ENCODE measurements at places on chromosomes 12 and 14.

DNA sequence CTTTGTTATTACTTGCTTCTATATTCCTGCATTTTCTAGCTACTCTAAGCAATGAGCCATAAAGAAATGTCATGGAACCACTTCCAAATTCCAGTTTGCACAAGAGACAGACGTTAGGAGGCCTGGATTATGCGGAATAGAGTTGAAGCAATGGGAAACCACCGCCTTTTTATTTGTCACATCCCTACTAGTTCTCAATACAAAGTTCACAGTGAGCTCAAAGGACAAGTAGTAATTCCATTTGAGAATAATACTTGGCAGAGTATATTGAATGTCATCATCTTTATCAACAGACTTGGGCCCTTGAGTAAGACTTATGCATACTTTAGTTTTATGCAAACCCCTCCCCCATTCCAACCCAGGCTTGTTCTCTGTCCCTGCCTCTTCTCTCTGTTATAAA lies 3.7 kb upstream of the SLC15A5 start:
- no peak for DNase-seq

DNA sequence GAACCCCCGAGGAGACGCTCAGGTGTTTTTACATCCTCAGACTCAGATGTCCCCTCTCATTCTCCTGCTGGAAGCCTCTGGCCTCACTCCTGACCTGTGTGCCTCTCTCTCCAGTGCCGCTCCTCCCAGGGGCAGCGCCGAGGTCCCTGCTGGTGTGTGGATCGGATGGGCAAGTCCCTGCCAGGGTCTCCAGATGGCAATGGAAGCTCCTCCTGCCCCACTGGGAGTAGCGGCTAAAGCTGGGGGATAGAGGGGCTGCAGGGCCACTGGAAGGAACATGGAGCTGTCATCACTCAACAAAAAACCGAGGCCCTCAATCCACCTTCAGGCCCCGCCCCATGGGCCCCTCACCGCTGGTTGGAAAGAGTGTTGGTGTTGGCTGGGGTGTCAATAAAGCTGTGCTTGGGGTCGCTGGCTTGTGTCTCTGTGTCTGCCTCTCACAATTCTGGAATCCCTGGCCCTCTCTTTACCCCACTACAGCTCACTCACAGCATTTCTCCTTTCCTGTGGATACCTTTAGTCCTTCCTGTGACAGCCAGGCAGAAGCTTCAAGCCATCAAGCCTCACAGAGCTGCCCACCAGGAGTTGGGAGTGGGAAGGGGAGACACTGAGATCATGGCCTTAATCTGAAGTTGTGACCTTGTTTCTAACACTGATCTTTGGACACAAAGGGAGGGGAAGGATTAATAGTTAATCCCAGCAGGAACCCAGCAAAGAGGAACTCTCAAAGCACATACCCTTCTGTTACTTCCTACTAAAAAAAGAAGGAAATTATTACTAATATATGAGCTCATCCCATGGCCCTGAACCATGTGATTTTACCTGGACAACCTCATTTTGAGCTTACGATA lies 1.1 kb upstream of the SOAT2 start:
- no peak for DNase-seq

GRCh38 chr12:120262852-120263747 lies 2.4 kb downstream of the PXN start:
- no peak for DNase-seq

GRCh38 chr14:92466059-92466458 lies 47.5 kb upstream of the RIN3 start:
- DNase-seq = no peak

DNA sequence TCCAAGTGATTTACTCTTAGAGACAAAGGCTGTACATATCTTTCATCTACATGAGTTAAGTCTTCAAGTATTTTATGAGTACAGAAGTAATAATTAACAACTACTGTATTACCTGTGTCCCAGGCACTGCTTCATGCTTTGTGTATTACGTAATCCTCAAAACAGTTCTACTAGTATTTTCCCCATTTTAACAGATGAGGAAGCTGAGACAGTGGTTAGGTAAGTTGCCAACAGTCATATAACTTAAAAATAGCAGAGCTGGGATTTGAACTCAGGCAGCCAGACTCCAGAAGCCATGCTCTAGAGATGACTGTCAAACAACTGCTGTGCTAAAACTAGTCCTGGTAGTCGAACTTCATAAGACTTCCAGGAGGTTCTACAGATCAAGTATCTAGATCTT lies 10.7 kb downstream of the TRMT5 start:
- DNase-seq = no peak

- DNase-seq = no peak
These were observed 325.9 kb upstream of the LRFN5 start for GRCh38 chr14:41280745-41281144.

DNA sequence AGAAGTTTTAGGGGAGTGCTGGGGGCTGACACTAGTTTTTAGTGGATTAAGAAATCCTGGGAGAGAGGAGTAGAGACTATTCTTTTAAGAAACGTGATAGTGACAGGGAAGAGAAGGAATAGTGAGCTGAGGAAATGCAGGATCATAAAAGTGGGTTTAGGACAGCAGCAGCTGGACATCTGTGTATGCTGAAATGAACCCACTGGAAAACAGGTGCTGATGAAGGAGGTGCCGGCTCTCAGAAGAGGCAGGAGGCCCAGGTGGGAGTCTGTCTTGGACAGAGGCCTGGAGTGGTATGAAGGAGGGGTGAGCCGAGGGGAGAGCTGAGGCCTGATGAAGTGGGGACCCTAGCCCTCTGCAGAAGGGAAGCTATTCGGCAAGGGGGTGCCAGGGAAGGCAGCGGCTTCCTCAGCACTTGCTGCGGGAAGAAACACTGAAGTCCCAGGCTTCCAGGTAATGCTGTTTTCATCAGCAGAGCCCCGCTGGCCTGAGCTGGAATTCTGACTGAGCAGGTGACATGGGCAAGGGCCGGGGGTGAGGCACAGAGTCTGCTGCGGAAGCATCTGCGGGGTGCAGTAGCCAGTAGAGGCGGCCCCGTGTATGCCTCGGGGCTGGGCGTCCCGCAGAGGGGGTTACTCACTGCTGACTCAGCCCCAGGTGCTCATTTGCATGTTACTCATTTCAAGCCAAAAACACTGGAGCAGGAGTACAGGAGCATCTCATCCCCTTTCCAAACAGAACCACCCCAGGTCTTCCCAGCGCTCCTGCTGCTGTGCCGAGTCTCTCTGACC lies 89.7 kb downstream of the TMCC3 start:
- DNase-seq = peak; percentile 43

DNA sequence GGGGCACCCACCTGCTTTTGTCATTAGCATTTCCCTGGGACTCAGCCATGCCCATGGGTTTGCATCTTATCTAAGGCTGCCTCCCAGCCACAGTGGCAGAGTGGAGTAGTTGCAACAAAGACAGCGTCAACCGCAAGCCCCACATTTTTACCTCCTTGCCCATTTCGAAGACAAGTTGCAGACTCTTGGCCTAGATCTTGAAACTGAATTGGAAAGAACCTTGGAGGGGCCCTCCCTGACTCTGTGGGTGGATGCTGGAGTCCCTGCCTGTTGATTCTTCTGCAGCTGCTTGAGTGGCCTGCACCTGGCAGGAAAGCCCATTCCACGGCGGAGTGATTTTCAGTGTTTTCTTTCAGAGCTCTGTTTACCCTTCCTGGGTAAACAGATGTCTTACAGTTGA lies 309.0 kb downstream of the VRK1 start:
- no peak for DNase-seq

- no peak for DNase-seq
These were observed 2.1 kb upstream of the HOXC8 start for GRCh38 chr12:54006559-54007220.

DNA sequence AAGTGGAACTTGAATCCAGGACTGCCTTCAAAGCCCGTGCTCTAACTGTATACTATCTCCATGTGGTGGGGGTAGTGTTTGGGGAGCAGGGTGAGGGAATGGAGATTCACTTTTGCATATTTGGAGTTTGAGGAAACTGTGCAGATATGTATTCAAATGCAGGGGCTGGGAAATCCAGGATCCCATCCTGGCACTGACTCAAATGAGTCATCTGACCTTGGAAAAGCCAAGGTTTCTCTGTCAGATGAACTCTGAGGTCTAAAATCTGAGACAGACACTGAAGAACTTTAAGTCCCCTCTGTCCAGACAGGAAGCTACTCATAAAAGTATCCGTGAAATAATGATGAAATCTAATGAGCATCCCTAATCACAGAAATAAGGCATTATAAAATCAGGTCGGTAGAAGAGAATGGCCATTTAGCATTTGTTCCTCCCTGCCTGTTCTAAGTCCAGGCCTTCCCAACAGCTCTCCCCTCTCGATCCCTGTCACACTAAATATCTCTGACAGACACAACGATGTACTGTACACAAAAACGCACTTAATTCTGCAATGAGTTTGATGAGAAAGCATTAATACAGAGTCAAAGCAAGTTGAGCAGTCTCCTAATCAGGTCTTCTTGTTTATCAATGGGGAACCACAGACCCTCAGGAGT lies 14.4 kb downstream of the NIN start:
- DNase-seq = no peak

DNA sequence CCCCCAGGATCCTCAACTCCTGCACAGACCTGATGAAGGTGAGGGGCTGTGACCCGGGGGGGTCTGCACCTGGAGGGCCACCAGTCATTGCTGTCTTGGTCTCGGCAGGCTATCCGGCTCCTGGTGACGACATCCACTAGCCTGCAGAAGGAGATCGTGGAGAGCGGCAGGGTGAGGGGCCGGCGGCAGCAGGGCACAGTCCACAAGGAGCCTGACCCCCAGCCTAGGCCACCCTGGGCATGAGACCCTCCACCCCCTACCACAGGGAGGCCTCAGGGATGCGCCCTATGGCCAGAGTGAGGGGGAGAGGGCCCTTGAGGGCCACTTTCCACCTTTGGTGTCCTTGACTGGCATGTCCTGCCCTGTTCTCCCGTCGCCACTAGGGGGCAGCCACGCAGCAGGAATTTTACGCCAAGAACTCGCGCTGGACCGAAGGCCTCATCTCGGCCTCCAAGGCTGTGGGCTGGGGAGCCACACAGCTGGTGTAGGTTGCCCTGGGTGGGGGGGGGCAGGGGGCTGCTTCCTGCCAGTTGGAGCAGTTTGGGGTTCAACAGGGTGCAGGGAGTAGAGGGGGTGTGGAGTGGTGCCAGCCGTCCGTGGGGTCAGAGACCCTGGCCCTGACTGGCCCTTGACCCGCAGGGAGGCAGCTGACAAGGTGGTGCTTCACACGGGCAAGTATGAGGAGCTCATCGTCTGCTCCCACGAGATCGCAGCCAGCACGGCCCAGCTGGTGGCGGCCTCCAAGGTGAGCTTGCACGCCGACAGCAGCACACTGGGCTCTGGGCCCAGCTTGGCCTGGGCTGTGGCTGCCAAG lies 25.0 kb downstream of the HIP1R start:
- DNase-seq = peak; percentile 39

GRCh38 chr12:126776026-126776655 lies 1490.8 kb upstream of the TMEM132C start:
- no peak for DNase-seq

DNA sequence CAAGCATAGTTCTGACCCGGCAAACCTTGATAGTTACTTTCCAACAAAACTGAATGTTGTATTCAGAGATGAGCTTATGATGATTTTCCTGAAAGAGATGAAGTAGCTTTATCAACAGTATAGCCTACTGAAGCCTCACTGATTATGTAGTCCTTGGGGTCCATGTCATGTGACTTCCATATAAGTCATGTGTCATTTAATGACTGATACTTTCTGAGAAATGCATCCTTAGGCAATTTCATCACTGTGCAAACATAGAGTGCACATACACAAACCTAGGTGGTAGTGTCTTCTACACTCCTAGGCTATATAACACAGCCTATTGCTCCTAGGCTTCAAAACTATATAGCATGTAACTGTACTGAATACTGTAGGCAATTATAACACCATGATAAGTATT lies 28.5 kb upstream of the TUBA1C start:
- no peak for DNase-seq

- DNase-seq = no peak
These were observed 127.4 kb upstream of the RBM19 start for GRCh38 chr12:114093520-114093919.

DNA sequence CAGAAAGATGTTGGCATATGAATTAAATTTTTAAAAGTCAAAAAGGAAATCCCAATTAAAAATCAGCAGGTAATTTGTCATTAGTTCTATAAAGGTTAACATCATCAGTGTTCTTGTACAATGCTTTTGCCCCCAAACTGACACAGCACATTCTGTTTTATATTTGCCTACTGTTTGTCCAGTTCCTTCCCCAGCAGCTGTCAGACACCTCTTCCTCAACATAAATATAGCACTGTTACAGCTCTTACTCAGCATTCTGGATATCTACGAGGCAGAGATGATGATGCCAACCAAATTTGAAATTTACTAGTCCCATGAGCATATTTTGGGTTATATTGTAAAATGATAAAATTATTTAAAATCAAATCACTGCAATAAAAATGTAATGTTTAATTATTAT lies 124.6 kb downstream of the SINHCAF start:
- no peak for DNase-seq

GRCh38 chr12:96454396-96454795 lies 35.0 kb upstream of the CFAP54 start:
- no peak for DNase-seq

DNA sequence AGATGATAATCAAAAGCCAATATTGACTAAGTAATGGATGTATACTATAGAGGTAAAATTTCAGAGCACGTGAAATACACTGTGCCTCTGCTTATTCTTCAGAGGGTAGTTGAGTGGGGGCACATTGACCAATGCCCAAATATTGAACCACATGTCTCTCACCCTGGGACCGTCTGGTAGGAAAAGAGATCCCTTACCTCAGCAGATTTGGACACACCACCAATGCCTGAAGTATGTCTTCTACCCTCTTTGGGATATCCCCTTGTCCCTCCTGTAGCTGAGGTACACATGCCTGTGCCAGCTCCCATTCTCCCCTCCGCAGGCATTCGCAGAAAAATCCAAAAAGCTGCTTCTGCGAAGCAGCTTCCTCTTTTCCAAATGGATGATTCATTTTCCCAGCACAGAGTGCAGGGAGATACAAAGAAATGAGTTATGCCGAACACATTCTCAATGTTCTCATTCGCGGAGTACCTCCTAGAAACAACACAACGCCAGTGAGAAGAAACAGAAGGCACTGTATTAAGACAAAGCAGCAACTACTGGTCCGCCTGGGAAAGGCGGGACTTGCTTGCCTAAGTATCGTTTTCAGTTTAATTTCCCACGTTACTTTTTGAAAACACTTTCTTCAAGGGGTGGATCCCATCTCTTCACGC lies 691 bp downstream of the ZFYVE26 start:
- DNase-seq = no peak

DNA sequence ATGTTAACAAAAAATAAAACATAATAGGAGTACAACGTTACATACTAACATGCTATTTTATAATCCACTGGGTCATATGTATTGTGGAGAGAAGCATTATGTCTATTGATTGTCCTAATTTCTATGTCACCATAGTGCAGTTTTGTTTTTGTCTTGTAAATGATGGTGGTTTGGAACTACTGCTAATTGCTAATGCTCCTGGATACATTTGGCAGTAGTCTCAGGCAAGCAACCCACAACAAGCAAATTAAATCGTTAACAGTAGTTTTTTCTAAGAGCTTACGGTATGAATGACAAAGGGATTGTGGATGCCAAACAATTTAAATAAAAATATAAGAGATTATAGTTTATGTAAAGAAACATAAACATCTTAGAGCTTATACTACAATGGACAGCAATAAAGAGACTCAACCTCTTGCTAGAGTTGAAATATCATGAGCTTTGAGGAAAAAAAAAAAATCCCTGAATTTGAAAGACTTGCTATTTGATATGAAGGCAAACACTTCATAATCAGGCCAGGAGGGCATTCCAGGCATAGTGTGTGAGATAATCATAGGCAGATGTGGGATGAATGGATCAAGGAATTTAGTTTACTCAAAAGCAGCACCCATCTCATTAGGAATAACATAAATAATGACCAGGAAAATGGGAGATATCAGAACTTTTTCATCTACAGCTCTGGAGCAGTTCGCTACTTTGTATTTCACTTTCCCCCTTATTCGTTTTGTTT lies 181.3 kb downstream of the CCDC59 start:
- DNase-seq = no peak
